ENCODE measurements at places on chromosomes 6 and 20.

DNA sequence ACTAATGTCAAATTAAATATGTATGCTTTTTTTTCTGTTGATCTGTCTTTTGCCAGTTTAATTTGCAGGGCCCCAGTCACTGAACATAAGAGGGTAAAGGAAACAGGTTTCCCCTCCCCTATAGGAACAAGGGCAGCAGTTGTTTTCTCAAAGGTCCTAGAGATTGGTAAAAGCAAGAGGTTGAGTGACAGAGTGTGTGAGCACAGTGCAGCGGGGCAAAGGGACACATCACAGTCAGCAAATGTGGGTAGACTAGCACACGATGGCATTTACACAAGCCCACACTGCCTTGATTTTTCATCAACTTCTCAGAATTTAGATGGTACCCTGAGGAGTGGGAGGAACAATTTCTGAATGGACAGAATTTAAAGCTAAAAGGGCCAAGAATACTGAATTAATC, 138.7 kb upstream of the MYLIP start:
- DNase-seq = no peak

- no peak for DNase-seq
Observed at GRCh38 chr6:93474733-93475179, 55.4 kb upstream of the EPHA7 start.

DNA sequence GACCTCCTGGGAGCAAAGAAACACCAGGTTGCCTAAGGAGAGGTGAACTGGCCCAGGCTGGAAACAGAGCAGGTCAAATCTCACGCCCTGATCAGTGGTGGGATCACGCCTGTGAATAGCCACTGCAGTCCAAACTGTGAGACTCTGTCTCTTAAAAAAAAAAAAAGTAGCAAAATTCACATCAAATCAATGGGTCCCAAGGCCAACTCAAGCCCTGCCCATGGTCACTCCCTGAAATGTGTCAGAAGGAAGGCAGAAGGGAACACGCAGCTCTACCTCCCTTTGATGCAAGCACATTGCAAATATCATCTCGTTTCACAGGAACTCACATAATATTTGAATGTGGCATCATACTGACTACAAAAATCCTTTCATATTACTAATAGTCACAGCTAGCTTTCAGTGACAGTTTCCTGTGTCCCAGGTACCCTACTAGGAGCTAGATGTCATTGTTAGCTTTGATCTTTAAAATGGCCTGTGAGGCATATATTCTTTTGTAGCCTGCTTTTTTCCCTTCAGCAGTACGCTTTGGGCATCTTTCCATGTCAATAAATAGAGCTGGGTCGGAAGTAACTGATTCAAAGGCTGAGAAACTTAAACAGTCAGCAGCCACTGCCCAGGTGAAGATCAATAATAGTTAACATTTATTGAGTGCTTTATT, 14.4 kb upstream of the TTPAL start:
- DNase-seq = no peak

- DNase-seq = no peak
Observed at GRCh38 chr20:33162753-33163152, 5.2 kb upstream of the BPIFA2 start.

- no peak for DNase-seq
Observed at GRCh38 chr6:36674942-36675341, 3.6 kb upstream of the CDKN1A start.

Data from iPS-NIHi11 (cell line).